NCI-H1417 treated with DMSO at 0.1 percent for 48 hours (cell line): ENCODE measurements at places on chromosomes 12 and 14.

DNA sequence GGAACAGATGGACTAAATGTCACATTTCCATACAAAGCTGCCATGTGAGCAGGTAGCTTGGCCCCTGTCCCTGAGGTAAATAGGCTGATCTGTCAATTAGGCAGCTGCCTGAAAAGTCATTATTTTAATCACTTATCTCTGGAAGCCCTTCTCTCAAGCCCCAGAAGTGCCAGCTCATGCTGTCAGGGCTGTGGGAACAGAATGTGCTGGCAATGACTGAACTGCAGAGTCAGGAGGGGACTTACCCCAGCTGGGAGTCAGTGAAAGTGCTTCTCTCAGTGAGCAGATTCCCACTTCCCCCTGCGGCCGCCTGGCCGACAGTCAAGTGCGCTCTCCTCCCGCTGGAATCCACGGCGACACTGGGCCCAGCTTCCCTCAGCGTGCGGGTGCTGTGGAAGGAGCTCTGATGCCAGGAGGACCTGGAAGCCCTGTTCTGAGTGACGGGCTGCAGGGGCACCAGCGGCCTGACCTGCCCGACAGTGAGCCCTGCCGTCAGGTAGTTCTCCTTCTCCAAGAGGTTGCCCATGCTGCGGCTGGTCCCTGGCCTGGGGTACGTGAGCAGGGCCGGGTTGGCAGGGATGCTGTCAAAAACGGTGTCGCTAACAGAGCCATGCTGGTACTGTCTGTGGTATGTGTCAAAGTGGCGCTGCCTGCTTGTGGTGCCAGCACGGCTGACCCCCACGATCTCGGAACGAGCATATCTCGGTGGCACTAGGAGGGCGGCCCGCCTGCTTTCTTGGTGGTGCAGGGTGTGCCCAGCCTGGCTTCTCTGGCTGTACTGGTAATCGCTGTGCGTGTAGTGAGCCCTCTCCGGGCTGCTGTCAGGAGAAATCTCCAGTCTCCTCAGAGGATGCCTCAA, 18.7 kb downstream of the PKP2 start:
- no peak for DNase-seq

DNA sequence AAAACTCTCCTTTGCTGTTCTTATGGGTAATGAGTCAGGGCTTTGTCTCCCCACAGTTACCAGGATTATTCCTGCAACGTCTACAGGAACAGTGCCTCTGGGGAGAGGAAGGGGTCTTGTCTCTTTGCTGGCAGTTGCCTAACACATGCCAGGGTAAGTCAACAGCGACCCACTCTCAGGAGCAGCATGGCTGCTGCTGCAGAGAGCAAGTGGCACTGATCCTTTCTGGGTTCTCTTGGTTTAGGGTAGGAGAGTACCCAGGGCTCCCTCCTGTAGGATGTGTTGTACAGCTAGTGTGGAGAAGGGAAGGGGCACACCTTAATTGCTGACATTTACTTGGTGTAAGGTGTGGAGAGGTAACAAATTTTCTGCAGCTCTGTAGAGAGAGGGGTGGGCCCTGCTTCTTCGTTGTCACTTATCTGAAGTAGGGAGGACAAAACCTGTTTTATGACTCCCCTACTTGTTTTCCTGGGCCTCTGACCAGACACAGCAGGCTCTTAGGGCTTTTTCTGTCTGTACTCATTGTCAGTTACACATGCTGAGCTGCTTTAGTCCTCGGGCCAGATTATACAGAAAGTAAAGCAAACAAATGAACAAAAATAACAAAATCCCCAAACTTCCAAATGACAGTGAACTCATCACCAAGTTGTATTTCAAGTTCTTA, 168.2 kb downstream of the ACSS3 start:
- DNase-seq, result no peak

DNA sequence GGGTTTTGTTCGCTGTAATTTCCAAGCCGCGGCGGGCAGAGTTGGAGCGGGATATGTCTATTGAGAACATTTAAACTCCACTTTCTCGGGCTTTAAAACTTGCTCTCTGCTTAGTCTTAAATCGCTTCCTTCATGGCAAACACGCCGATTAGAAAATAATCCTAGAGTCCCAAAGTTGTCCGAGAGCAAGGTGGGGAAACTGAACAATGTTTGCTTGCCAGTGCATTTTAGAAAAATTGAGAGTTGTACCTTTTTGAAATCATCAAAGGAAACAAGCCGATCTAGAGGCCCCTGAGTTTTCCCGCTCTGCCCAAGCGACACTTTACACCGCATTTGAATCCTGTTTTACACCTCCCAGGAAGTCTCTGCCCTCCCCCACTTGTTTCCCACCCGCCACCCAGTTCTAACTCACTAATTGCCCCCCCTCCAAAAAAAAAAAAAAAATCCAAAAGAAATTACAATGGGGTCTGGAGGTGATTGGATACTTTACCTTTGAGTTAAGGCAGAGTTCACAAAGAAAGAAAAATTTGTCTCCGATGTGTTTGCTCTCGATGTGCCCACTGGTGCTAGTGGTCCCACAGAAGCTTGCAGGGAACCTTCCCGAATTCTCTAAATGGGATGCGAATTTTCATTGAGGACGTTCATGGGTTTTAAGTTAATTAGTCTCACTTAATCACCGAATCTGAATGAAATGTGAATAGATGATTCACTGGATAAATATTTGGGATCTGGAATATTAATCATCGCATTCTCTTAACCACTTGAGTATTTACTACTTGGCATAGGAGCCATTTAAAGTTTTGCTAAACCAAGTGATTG, 2.3 kb downstream of the HMGA2 start:
- DNase-seq, result no peak

GRCh38 chr12:94618995-94619695, 31.2 kb downstream of the TMCC3 start:
- DNase-seq, result no peak

DNA sequence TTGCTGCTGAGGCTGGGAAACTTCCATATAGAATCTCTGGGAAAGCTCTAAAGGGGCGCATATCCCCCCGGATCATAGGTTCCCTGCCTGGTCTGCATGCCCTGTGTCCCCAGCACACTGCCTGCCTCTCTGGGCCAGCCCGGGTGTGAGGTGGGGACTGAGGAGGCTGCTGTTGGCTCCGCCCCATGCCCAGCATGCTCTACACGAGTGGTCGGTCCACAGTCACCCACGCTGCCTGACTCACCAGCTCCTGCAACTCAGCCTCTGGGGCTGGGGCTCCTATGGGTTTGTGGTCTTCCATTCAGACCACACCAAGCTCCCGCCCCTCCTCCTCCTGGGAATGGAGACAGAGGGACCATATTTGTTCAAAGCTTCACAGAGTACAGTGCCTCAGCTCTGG, 88.5 kb upstream of the ANO2 start:
- no peak for DNase-seq

DNA sequence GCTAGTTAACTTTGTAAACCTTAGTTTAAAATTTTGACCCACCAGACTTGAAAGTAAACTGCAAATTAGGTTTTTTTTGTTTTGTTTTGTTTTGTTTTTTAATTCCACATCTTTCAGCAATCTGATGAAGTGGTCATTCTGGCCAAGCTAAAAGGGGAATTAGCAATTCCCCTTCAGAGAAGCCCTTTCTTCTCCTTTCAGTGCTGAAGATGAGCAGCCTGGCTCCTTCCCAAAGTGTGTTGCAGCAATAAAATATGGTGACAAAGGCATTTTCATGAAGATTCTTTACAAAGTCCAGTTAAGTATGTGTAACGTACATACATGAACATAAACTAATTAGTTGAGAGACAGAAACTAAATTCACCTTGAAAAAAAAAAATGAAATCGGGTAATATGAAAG, 380.1 kb downstream of the NOVA1 start:
- DNase-seq, result no peak

DNA sequence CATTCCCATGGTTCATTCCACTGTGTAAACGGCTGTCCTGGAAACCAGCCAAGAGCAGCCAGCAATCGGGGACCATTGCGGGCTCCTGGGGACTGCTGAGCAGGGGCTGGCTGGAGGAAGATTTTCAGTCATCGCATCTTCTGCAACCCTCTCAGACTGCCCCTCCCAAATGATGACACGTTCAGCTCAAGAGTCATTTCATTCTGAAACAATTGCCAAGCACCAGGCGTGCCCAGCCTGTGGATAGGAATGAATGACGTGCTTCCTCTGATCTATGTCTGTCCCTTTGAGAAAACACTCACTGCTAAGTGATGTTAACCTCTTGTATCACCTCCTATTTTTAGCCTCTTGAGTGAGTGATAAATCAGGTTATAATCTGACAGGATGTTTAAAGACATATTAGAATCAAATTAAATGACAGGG, 62.0 kb downstream of the NDUFA12 start:
- peak; percentile 20 for DNase-seq

DNA sequence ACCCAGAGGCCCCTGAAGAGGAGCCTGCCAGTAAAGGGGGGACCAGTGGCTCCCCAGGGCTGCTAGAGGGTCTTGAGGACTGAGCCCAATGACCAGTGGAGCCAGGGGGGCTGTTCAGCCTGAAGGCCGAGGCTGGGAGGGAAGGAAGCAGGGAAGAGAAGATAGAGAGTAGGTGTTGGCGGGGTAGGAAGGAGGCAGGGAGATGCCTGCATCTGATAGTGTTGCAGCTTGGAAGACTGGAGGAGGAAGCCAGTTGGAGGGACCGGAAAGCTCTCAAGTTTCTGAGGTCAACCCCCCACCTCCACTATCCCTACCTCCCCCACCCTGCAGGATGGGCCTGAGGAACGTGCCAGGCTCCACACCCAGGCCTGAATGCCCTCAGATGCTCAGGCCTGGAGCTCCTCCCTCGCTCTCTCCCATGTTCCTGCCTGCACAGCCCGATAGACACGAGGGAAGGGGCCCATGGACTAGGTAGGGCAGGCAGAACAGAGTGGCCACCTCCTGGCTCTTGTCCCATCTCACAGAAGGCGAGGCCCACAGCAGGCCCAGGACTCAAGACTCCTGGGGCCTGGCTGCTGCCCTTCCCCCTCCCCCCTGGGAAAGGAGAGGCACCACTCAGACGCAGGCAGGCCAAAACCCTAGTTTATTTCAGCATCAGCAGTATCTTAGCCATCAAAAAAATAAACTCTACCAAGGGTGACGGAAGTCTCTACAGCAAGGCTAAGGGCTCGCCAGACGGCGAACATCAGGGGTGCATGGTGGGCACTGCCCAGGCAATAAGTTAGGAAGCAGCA, 3.4 kb downstream of the CKB start:
- no peak for DNase-seq

- DNase-seq, result no peak
Measured at GRCh38 chr12:1848146-1848545, 27.8 kb downstream of the LRTM2 start.

DNA sequence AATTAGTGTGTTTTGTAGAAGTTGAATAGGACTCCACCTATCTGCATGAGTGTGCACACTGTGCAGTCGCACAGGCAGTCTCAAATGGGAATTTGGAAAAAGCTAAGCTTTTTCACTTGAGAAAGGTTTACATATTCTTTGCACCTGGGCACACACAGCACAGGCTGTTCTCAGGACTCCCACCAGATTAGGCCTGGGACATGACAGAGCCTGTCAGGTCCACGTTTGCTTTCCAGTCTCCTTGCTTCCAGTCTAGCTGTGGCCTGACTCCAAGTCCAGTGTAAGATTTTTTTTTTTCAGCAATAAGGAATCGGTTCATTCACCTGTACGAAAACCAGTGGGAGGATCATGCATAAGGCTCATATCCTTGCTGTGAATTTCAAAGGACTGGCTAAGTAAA, 181.3 kb downstream of the ZFP36L1 start:
- no peak for DNase-seq

GRCh38 chr14:94373708-94374107, 14.7 kb downstream of the SERPINA1 start:
- DNase-seq, result no peak

DNA sequence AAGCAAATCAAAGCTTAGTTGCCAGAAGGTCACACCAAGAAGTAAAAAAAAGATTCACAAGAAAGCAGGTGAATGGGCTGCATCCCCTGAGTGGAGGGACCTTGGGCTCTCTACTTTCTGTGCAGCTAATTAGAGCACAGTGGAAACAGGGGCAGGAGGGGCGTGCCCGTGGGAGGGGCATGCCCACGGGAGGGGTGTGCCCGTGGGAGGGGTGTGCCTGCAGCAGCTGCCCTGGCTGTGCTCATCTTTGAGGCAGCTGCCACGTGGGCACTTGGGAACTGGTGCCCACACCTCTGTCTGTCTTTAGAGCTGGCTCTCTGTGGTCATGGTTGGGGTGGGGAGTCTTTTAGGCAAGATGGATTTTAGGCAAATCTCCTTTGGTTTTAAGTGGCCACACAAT, 60.0 kb downstream of the EML1 start:
- DNase-seq, result no peak

DNA sequence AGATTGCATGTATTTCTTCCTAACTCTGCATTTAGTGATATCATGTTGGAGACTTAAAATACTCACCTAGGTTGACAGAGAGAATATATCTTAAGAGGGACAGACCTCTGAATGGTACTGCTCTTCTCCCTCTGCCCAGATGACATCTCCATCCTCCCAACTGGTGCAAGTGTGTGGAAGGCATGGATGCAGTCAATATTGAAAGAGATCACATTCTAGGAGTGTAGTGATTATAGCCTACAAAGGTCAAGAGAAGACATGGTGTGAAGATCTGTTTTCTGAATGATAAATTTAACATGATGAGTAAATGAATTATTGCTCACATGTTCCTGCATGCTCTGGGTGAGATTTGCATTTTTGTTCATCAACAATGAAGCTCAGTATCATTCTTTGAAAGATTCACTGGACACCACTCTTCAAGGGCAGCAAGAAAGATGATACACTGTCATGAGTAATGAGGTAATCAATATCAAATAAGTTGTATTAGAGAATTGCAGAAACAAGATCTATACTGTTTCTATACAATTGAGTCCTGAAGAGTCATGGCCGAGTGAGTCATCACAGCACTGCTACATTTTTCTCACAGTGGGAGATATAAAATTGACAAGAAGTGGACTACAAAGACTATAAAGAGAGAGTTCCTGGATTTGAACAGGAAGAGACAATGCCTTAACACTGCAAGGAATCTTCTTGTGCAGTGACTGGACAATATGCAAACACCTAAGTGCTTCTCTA, 183.3 kb upstream of the KRR1 start:
- no peak for DNase-seq

DNA sequence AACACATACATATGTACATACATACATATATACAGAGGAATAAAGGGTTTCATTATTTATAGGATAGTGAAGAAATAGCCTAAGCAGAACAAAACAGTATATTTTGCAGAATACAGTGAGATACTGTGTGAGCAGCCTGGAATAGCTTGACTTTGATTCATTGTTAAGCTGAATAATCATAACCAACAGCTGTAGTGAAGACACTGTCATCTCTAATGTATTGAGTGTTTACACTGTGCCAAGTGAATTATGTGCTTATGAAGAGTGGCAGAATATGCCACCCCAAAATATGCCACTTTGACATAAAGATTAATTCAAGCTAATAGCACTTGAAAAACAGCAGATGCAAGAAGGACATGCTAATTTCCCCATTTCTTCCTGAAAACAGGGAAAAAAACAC, 48.2 kb upstream of the LRFN5 start:
- DNase-seq, result peak; percentile 70

GRCh38 chr12:29625359-29625953, 128.0 kb upstream of the OVCH1 start:
- DNase-seq, result no peak

- DNase-seq, result no peak
Measured at GRCh38 chr14:101029668-101030290, 126.3 kb upstream of the RTL1 start.
